ENCODE measurements at places on chromosomes 4 and X.

DNA sequence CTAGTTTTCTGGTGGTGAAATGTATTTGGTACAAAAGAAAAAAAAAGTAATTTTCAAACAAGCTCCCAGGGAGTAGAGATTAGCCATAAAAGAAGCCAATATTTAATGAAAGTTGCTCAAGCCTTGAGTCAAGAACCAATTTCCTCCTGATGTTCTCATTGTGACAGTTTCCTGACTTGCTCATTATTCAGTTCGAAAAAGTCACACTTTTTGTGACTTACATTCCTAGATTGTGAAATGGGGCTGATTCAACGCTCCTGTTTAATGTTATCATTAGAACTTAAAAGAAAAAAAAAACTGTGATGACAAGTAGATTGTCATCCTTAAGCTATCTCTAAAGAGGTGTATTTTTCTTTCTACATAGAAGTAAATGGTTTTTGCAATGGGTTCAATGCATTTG lies 122.6 kb upstream of the BMPR1B start:
- no peak for DNase-seq

DNA sequence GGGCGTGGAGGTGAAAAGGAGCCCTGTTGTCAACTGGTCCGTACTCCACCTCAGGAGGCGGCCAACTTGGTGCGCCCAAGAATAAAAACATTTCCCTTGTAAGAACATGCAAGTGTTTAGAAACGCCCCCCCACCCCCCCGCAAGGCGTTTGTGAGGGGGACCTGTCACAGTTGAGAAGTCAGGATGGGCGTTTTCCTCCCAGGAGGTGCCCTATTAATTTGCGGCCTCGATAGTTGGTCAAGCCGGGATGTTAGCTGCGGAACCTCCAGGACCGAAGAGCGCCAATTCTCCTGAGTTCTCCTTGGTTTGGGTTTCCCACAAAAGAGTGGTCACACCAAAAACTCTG lies 651 bp upstream of the SAP30 start:
- DNase-seq = no peak

- no peak for DNase-seq
Observed at GRCh38 chr4:156754832-156755570, 216.6 kb downstream of the PDGFC start.

DNA sequence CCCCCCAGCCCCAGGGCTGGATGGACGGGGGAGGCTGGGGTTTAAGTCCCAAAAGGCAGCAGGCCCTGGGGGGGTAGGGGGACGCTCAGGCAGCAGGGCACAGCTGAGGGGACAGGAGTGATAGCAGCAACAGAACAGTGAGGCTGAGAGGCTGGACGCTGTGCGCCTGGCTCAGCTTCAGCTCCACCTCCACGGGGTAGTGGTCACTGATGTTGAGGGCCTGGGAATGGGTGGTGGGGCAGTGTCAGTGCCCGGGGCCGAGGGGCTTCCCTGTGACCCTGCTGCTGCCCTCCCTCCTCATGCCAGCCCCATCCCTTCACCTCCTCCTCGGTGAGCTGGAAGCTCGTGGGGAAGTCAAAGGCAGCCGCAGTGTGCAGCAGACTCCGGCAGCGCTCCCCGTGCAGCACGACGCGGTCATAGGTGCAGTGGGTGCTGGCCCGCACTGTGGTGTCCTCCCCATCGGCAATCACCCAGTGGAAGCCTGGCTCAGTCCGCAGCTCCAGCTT lies 4.5 kb downstream of the RPL10 start:
- DNase-seq = no peak

DNA sequence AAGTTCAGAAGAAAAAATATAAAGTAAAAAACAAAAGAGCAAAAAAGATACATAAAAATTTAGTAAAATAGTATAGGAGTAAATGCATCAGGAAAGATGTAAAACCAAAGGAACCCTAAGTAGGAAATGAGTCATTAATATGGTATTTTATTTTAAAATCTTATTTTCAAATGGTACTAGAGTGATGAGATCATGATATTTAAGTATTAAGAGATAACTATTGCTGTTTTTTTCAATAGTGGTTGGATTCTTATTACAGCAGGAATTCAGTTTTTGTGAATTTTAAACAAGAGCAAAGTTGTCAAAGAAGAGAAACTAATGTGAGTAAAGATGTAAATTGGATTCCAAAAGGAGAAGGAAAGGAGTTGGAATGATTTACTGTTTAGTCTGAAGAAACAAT lies 20.0 kb downstream of the EMCN start:
- DNase-seq = no peak

DNA sequence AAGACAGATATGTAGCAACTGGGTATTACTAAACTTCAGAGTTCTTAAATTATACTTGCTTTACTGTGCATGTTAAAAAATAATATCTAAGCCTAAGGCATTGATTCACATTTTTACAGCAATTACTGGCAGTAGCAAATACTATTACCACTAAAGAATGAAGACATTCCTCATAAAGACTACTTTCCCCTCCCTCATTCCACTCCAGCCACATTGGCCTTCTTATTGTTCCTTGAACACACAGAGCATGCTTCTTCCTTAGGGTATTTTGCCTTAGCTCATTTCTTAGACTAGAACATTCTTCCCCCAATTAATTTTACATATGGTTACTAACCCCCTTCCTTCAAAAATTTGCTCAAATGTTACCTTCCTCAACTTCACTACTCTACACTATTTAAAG lies 717.0 kb downstream of the CCSER1 start:
- no peak for DNase-seq

- DNase-seq = no peak
Observed at GRCh38 chrX:153582896-153583295, 16.0 kb downstream of the CCNQ start.

DNA sequence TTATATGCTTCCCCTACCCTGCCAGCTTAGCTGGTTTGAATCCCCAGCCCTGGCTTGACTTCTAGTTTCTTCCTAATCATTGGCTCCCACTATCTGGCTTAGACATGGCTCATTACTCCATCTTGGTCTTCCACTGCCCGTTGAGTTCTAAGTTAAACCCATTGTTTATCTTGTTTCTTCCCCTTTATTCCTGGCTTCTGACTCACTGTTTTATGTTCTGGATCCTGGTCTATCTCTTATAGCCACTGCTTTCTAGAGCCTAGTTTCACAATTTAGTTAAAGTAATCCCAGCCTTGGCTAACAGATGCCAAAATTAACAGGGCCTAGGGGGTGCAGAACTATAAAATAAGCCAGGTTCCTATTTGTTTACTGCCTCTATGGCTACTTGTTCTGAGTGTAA lies 120.9 kb downstream of the ARHGEF9 start:
- no peak for DNase-seq

DNA sequence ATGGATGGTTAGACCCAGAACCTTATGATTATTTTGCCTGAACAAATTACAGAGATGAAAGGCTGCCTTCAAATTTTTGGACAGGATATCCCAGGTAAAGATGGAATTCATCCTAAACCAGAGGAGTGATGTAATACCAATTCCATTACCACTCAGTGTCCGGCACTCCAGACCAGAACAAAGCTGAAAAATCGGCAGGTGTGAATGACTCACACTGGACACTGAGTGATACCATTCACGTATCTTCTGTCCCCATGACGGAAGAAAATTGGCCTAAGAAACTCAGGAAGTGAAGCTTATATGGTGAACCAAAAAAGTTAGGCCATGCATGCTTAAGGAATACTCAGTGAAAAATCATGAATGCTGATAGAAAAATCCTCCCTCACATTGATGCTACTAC lies 34.5 kb downstream of the PALLD start:
- no peak for DNase-seq

DNA sequence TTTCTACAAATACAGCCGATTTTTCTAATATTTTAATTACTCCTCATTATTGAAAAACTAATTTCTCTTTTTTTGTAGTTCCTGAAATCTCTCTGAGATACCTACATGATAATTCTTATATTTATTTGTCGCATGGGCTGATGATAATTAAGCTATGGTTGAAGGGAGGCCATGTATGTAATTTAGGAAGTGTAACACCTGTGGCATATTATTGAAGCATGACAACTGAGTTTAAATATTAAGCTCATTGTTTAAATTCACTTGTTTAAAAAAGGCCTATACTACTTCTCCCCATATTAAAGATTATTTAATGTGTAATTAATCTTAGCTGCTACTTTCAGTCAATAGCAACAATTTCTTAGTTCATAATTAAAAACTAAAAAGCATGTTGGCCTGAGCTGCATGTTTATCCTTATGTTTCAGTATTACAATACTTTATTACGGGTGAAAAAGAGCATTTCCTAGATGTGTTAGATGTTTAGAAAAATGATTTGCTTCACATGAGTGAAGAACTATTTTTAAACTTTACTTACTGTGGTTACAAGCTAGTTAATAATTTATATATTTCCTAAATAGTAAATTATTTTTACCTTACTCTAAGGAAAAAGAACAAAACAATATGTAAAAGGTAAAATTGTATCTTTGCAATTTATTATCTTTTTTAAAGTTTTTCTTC lies 122.4 kb downstream of the RAP1GDS1 start:
- no peak for DNase-seq

- no peak for DNase-seq
Observed at GRCh38 chrX:11664211-11665167, 1.2 kb downstream of the ARHGAP6 start.

- no peak for DNase-seq
Observed at GRCh38 chr4:176291748-176292147, 22.7 kb upstream of the ASB5 start.

- DNase-seq = no peak
Observed at GRCh38 chrX:109878236-109878635, 124.7 kb upstream of the TMEM164 start.

GRCh38 chr4:185304541-185304940 lies 91.2 kb downstream of the LRP2BP start:
- DNase-seq = no peak
